ENCODE measurements at places on chromosomes 1 and 21. TPM values are rescaled to one million over a fixed set of nuclear protein-coding genes. Genes with fewer than 3 reads are reported as not detected.

The CACNA1S gene
- not detected for total RNA-seq

The LCE1F gene
- 0.42 TPM for total RNA-seq

The LSS gene
- total RNA-seq, result 152 TPM

The MCOLN3 gene
- 3.8 TPM for total RNA-seq

The SLC45A3 gene
- 5.1 TPM for total RNA-seq

The GUCA2B gene
- not detected for total RNA-seq

The RGS5 gene
- total RNA-seq, result 1.3 TPM

The CRYAA gene
- not detected for total RNA-seq

The FCRL2 gene
- total RNA-seq, result not detected

The OR10Z1 gene
- total RNA-seq, result not detected

The OR2T11 gene
- total RNA-seq, result not detected

The PODN gene
- total RNA-seq, result not detected

The MYCL gene
- total RNA-seq, result 5.6 TPM

The ADAMTS5 gene
- total RNA-seq, result not detected

The HCN3 gene
- 3.4 TPM for total RNA-seq

The TIE1 gene
- not detected for total RNA-seq

The ATP6V1G3 gene
- total RNA-seq, result not detected

The CD48 gene
- total RNA-seq, result not detected

The ITGB2 gene
- total RNA-seq, result 6.5 TPM

The FCGR3A gene
- total RNA-seq, result not detected

The CASQ1 gene
- total RNA-seq, result not detected

The TDRD5 gene
- total RNA-seq, result not detected

The PRDM16 gene
- not detected for total RNA-seq

The GBP6 gene
- 0.39 TPM for total RNA-seq

The F13B gene
- total RNA-seq, result not detected

The CRABP2 gene
- total RNA-seq, result 4.0 TPM

Data from foreskin keratinocyte (primary cell).